ENCODE measurements at places on chromosomes 1 and 21.

GRCh38 chr1:14876747-14877146 is 276.8 kb upstream of the TMEM51 start:
- no peak for DNase-seq

DNA sequence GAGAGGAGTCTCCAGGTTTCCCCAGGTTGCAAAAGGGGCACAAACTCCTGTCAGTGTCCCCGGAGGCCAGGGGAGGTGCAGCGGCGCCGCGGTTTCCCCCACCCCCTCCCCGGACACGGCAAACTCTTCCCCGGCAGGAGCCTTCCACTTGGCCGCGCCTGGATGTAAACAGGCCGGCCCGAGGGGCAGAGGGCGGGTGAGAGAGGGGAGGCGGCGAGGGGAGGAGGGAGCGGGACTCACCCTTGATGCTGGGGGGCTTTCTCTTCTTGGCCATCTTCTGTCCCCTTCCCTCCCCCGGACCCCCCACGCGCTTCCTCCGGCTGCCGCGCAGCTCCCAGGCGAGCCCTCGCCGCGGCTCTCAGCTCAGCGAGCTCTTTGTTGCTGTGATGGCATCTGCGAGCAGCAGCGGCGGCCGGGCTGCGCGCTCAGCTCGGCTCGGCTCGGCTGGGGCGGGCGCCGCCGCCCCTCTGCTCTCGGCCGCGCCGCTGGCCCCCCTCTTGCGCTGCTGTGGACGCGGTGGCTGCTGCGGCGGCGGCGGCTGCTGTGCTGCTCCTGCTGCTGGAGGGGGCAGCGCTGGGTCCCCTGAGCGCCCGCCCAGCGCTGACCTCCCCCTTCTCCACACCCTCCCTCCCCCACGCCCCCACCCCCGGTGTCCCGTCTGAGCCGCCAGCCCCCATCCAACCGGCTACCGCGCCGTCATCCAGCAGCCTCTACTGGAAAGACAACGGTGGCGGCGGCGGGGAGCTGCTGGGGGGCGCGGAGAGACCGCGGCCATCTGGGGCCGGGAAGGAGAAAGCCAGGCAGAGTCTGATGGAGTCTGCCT is 4.9 kb upstream of the SLC44A5 start:
- peak; percentile 40 for DNase-seq

GRCh38 chr1:44072821-44073220 is 41.6 kb upstream of the SLC6A9 start:
- DNase-seq = no peak

DNA sequence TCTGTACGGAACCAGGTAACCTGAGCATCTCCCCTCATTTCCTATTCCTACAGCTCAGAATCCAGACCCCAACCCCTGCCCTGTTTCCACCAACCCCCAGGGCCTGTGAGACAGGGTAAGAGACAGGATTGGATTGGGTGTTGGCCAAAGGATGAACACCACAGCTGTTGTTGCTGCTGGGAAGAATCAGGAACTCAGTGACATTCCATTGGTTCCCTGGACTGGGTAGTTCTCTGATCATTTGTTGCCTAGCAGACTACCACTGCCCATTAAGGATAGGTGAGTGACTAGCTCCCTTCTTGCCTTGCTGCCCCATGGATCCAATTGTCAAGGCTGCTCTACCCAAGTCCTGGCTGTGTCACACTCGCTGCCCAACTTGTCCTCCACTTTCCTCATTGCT is 10.0 kb downstream of the NCSTN start:
- no peak for DNase-seq

- DNase-seq = no peak
Measured at GRCh38 chr1:234838820-234839219, 228.8 kb upstream of the IRF2BP2 start.

- DNase-seq = no peak
Measured at GRCh38 chr1:73862355-73862754, 335.6 kb downstream of the LRRIQ3 start.
